ENCODE measurements at places on chromosomes 11 and 22.

- no peak for DNase-seq
Measured at GRCh38 chr22:26486394-26486793, 2.7 kb downstream of the SRRD start.

DNA sequence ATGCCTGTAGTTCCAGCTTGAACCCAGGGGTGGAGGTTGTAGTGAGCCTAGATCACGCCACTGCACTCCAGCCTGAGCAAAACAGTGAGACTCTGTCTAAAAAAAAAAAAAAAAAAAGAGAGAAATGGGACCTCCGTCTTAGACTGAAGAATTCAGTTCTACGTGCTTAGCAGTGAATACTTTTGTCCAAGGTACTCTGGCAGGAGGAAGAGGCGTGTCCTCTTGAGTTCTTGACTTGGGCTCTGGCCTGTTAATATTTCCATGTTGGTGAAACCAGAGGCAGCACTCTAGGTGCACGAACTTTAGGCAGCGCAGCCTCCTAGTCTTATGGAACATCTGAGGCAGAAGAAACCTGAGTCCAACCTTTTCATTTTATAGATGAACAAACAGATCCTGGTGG, 2.4 kb downstream of the HMBS start:
- DNase-seq, result no peak

DNA sequence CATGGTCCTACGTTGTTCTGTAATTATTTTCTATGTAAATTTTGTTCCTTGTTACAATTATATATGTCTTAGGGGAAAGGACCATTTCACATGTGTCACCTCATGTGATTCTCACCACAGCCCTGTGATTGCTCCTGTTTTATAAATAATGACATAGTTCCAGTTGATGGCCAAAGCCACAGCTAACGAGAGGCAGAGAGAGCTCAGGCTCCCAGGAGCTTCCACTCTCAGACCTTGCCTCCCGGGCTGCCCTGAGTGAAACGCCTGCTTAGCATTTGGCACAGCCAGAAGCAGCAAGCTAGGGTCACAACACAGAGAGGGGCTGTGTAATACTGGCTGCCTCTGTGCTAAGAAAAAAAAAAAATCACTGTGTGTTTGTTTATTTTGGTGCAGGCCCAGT, 5.9 kb downstream of the TMEM121B start:
- DNase-seq, result no peak

DNA sequence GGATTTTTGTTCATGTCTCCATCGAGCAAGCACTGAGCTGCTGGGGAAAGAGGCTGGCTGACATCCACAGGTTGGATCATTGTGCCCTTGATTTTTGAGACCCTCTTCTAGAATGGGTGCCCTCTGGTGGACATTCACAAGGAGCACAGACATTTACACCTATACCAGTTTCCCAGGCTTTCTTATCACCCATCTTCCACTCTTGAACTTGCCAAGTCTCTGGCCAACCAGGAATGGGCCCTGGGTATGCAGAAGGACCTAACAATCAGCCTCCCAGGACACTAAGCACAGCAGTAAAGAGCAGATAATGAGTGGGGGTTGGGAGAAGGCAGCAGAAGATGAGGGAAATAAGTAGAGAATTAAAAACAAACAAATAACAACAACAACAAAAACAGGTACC, 5.7 kb upstream of the INTS4 start:
- DNase-seq, result peak; percentile 92

DNA sequence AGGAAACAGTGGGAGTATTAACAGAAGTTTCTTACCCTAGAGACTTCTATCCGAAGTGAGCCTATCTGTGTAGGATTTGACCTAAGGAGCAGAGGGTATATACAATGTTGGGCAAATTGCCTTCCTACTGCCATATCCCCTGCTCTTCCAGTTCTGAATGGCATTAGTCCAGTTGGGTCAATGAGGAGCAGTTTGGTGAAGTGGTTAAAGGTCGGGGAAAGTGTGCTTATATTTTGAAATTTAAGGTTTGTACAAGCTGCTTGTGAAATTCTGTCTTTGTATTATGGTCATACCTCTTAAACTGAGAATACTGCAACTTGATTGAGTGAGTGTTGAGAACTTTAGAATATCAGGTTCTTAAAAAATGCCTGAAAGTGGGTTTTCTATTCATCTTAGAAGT, 1.7 kb downstream of the EI24 start:
- no peak for DNase-seq

DNA sequence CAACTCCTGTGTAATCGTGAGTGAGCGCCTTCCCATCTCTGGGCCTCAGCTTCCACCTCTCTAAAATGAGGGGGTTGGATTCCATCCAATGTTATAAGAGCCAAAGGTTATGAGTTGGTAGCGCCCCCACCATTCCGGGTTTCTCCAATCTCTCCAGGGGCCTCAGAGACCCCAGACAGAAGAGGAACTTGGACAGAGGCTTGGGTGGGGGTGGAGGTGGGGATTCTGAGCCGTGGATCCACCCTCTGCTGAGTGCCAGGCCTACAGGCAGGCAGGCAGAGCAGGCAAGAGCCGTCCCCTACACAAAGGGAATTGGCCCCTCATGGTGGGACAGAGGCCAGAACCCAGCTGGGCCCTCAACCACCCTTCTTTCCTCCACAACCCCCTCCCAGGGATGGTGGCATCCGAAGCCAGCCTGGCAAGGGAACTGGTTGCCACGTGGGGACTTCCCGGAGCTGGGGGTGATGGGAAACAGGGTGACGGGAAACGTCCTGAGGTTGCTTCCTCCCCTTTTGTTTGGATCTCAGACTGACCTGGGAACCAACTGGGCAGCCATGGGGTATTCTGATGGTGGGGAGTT, 31.8 kb downstream of the TXN2 start:
- DNase-seq, result no peak

DNA sequence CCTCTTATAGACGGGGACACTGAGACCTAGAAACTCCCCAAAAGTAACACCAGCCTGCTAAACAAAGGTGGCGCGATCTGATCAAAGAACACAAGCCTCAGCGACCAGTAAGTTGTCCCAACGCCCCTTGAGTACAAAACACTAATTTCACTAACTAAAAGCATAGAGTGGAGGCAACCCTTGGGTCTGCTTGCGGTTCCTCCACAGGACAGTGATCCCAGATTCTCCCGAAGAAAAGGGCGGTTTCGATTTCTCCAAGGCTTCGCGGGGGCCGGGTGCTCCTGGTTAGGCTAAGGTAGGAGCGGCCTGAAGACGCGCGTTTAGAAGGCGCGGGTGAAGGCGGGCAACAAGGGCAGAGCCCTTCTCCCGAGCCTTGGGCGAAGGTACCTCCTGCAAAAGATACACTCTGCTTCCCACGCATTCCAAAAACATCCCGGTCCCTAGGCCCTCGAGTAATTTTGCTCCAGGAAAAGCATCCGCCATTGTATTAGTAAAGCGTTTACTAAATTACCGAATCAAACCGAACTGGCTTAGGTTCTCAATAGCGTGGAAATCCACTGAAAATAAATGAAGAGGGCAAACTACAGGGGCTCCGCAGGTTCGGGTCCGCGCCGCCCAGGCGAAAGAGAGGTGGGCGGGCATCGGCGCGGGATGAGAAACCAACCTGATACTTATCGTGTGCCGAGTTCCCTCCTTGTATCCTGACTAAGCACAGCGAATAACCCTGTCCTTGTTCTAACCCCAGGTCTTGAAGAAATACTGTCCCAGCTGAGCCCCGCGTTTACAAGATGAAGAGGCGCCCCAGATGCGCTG, 2.0 kb downstream of the WT1 start:
- no peak for DNase-seq

- peak; percentile 60 for DNase-seq
Measured at GRCh38 chr11:117426297-117426685, 98.6 kb downstream of the CEP164 start.

DNA sequence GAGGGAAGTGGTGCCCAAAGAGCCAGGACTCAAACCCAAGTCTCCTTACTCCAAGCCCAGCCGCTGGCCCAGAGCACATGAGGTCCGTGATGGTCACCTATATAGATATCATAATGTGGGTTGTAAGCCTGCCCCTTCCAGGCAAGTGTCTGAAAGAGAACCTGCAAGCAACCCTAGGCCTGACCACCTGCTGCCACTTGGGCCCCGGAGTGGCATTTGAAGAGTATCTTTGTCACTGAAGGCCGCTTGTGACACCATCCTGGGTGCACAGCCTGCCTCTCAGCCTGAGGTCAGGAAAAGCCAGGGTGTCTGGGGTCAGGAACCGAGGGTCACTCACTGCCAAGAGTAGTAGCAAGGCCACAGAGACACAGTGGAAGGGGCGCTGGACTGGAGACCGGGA, 32.4 kb downstream of the OTOG start:
- DNase-seq, result no peak

GRCh38 chr11:66263785-66264184, 4.7 kb upstream of the RAB1B start:
- no peak for DNase-seq

GRCh38 chr11:22822203-22822602, 7.4 kb downstream of the SVIP start:
- no peak for DNase-seq

GRCh38 chr11:13685461-13686108, 17.1 kb downstream of the FAR1 start:
- DNase-seq, result no peak

DNA sequence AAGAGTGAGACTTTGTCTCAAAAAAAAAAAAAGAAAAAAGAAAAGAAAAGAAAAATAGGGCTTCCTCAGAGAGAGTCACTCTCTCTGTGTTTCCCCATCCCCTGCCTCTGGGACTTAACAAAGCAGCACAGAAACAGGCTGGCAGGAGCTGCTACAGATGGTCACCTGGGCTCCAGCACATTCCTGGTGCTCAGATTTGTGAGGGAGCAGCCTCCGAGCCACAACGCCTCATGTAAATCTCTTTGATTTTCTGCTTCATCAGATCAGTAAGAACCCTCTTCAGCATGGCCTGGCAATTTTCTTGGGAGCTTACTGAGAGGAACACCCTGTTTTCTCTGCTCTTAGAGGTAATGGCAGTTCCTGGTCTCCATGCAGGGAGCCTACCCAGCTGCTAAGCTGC, 15.2 kb upstream of the LDHA start:
- DNase-seq, result no peak

GRCh38 chr22:43110927-43111623, 525 bp downstream of the BIK start:
- no peak for DNase-seq

GRCh38 chr11:1781593-1781975, 17.9 kb upstream of the CTSD start:
- DNase-seq, result no peak

DNA sequence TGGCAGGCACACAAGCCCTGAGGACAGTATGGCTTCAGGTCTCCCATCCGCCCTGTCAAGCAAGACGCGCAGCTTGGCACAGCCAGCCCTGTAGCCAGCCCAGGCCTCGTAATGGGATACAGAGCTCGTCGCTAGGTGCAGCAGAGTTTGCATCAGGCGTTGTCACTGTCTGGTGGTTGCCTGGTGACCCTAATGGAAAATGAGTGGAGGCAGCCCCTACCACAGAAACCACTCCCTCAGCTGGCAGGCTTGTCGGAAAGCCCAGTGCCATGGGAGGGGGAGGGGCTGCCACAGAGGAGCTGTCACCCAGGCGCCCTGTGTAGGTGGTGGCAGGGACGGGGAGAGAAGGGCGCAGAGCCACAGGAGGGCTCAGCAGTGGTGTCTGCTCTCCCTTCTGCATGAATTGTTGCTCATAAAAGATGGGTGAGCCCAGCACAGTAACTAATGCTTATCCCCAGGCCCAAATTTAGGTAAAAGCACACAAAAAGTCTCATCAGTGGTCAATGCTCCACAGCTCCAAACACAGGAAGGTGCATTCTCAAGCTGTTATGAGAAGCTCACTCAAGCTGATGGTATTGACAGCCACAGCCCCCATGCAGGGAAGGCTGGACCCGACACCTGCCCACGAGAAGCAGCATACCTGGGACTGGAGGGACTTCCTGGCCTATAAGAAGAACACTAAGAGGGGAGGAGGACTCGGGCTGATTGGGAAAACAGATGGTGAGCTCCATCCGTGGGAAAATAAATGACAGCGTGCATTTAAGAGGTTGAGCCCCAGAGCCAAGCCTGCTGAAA, 164.6 kb downstream of the ETS1 start:
- peak; percentile 54 for DNase-seq

- no peak for DNase-seq
Measured at GRCh38 chr22:43827926-43828724, 16.0 kb upstream of the EFCAB6 start.

GRCh38 chr11:131817687-131818188, 447.3 kb downstream of the NTM start:
- DNase-seq, result peak; percentile 96

GRCh38 chr11:128827191-128827893, 39.8 kb downstream of the KCNJ1 start:
- DNase-seq, result no peak

GRCh38 chr11:65151331-65151899, 17.1 kb upstream of the SYVN1 start:
- no peak for DNase-seq

- no peak for DNase-seq
Measured at GRCh38 chr11:64863391-64864060, 14.9 kb downstream of the EHD1 start.

DNA sequence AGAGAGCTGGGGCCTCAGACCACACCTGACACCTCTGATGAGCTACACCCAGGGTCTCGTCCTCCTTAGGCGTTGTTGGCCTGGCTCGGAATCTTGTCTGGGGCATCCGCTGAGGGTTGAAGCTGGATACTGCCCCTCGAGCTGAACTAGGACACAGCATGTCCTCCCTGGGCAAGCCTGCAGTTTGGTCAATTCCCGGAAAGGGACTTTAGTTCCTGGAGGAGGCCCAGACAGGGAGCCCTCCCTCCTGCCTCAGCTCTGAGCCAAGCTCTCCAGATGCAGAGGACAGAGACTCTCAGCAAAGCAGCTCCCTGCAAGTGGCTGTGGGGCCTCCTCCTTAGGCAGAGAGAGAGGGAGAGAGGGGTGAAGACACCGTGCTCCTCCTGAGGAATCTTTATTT, 4.9 kb downstream of the APOL3 start:
- no peak for DNase-seq

- DNase-seq, result no peak
Measured at GRCh38 chr22:29143941-29144785, 61.5 kb upstream of the EMID1 start.

GRCh38 chr11:87954476-87954875, 220.8 kb downstream of the RAB38 start:
- no peak for DNase-seq

DNA sequence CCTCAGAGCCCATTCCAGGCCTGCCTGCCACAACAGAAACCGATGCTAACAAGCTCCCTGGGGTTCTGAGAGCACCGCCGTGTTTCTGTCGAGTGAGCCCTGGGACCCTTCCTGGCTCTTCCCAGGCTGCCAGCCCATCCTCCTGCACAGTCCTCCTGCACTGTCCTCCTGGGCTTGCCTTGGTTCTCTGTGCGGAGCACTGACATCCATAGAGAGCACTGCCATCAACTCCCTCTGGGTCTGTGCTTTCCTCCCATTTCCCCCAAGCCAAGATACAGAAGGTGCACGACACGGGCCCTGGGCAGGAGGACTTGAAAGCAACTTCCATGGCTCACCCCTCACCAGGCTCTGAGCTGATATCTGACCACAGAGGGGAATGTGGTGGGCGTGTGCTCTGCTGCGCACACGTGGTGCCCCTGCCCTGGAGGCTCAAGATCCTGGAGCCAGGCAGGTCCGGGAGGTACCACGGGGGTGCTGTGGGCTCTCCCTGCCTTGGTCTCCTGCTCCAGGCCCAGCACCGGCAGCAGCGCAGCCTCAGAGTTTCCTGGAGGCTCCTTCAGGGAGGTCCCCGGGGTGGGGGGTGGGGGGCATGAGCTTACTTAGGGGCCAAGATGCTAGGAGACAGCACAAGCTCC, 304.2 kb downstream of the BRD1 start:
- DNase-seq, result no peak

GRCh38 chr11:131734871-131735270, 364.5 kb downstream of the NTM start:
- peak; percentile 81 for DNase-seq

Measured in NCI-H1105 treated with DMSO at 0.1 percent for 48 hours (cell line).